ENCODE measurements at places on chromosomes 13 and 19.

DNA sequence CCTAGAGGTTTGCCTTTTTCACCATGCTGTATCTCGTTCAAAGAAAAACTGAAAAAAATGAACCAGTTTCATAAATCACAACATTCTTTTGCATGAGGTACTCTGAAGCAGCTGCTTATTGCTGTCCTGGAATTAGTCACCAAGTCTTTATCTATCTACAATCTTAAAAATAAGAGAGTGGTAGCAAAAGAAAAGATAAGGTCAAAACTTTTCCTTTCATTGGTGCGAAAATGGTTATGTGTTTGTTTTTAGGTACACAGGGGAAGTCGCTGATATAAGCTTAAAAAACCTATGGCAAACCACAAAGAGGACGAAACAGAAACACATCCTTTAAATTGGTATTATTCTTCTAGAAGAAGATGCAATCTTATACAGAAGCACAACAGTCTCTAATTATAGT, 20.7 kb downstream of the OBI1 start:
- peak; percentile 23 for DNase-seq

GRCh38 chr19:5138606-5139582, 170.0 kb downstream of the KDM4B start:
- DNase-seq: peak; percentile 54

GRCh38 chr13:36841391-36841790, 22.4 kb downstream of the RFXAP start:
- DNase-seq: no peak

DNA sequence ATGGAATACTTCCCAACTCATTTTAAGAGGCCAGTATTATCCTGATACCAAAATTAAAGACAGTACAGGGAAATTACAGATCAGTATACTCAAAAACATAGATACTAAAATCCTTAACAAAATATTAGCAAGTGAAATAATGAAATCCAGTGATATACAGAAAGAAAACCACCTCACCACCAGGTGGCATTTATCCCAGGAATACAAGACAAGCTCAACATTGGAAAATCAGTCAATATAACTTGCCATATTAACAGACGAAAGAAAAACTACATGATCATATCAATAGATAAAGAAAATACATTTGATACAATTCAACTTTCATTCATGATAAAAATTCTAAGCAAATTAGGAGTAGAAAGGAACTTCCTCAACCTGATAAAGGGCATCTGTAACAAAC, 6.7 kb upstream of the GNA15 start:
- DNase-seq: peak; percentile 75

DNA sequence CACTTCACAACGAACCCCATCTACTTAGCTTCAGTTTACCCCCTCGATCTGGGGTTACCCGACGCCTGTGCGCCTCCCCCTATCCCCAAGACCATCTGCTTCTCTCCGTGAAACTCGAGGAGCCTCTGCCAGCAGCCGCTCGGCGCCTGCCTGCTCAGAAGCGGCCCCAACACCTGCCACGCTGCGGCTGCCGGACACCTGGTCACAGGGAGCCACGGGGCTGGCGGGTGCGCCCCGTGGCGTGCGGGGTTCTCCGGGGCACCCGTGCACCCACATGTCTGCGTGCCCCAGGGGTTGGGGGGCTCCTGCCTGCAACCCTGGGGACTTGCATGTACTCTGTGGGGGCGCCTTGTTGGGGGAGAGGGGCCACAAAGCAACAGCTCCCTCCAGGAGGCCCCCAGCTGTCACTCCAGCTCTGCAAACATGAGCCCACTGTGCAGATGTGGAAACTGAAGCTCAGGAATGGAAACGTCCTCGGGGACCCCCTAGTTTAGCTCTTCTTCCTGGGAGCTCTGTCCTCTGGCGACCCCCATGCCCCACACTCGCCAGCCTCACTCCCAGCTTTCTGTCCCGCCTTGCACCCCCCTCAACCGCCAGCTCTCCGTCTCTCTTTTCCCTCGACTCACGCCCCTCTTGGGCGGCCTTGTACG, 7.0 kb upstream of the SEMA6B start:
- DNase-seq: no peak
